Progenitor cell of endocrine pancreas (in vitro differentiated cells): ENCODE measurements at places on chromosomes 6 and 20.
A peak's percentile ranks its signal among the peaks of the same experiment; 100 is the strongest.

GRCh38 chr6:136492409-136492808, 57.8 kb downstream of the MAP7 start:
- DNase-seq: no peak

DNA sequence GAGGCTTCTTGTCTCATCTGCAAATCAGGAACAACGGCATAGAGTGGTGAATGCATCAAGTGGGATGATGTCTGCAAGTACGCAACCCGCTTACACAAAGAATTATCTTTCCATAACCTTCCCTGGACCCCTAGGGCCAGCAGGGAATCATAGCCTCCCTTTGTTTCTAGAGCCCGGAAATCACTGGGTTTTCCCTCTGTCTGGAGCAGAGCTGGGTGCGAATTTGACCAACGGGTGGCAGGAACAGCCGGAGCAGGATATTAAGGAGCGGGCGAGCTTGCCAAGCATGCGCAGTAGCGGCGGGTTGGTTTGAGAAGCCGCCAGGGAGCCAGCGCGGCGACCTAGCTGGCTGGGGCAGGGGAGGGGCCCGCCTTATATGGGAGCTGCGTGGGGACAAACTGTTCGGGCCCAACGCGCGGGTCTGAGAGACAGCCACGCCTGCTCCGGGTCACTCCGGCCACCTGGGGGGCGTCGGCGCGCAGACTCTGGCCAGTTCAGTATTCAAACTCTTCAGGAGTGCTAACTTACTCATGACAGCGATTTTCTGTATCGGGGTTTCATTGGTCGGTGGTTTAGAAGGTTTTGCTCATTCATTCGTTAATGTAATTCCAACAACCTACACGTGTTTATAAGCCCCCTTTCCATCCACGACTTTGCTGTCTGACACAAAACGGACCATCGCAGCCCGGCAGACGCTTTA, 1.6 kb upstream of the KIF16B start:
- DNase-seq: peak; percentile 61

- no peak for DNase-seq
These were observed 129.3 kb upstream of the SASH1 start for GRCh38 chr6:148213366-148213765.

DNA sequence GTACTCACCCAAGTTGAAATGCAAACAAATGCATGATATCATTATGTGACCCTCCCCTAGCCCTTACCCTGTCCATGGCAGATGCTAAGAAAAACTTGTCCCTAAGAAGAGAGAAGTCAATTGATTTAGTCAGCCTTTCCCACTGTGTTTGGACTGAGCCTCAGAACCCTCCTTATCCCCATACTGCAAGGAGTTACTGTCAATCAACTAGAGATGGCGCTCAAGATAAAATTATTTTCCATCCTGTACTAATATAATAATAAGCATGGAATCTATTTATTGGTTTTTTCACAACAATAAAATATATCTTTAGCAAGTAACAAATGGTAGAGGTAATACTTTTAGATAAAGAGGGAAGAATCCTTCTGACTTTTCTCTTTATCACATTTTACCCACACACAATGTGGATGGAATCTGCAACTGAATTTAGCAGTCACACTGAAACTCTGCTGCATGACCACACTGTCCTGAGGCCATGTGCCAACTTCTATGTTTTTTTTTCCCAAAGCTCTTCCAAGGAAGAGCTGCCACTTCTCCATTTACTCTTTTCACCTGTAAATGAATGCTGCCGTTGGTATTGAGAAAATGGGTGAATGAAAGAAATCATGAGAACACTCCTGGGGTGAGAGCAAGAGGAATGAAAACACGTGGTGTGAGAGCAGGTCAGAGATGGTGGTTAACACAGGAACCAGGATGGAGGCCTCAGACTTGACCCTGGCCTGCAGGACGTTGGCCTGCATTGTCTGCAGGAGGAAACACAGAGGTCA, 10.5 kb downstream of the NT5E start:
- no peak for DNase-seq

GRCh38 chr6:52570291-52570700, 6.6 kb downstream of the TRAM2 start:
- no peak for DNase-seq

DNA sequence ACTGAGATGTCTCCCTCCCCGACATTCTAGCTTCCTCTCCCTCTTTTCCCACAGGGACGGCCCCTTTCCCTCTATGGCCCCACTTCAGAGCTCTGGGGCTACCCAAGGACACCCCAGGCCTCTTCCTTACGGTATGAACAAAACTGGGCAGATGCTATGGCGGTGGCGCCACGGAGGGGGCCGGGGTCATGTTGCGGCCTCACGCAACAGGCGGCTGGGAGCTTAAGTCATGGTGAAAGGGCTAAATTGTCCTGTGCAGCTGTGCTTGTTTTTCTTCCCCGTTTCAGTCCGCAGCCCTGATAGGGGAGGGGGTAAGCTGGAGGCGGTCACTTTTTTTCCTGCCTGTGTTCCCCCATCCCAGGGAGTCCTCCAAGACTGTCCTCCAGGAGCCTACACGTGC, 17.6 kb upstream of the KIAA1755 start:
- DNase-seq: no peak

DNA sequence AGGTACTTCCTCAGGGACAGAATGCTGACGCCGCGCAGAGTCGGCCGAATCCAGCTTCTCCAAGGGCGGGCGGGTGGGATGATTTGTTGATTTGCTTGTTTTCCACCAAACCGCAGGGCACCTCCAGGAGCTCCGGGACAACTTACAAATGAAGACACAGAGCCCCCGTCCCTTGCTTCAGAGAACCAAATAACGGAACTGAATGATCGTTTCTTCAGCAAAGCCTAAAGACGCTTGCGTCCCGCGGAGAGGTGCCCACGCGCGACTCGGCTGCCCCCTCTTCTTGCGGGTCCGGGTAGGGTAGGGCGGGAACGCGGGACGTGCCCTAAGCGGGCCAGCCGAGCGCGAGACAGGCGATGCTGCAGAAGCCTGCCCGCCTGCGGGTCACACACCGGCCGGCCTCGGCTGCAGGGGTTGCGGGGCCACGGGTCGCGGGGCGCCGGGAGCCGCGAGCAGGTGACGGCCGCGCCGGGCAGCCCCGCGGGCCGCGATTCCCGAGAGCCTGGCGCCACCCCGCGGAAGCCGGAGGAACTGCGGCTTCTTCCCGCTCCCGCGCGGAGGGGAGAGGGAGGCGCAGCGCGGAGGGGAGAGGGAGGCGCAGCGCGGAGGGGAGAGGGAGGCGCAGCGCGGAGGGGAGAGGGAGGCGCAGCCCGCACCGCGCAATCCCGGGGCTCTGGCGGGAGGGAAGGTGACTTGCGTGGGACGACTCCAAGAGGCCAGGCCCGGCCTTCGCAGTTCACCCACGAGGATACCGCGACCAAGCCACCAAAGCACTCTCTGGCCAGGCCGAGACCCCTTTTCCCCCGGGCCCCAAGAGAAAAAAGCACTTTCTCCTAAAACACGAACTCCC, 7.7 kb upstream of the FOXF2 start:
- DNase-seq: peak; percentile 85

- DNase-seq: no peak
These were observed 82.4 kb upstream of the FAM184A start for GRCh38 chr6:119160911-119161310.

- DNase-seq: no peak
These were observed 9.8 kb upstream of the GRM4 start for GRCh38 chr6:34155471-34156300.

DNA sequence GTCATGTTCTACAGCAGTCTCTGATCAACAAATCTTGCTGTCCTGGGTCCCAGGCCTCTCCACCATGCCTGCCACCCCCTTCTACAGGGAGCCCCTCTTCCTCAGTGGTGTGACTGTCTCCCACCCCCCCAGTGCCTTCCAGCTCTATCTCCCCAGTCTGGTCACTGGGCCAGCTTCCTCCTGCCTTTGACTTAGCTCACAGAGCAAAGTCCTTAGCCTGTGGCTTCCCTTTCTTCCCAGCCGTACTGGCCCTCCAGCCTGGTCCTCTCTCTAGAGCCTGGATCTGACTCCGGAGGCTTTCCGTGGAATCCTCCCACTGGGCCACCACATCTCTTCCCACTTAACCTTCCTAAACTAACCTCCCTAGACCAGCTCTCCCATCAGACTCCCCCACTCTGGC, 17.0 kb downstream of the MAPK13 start:
- no peak for DNase-seq

DNA sequence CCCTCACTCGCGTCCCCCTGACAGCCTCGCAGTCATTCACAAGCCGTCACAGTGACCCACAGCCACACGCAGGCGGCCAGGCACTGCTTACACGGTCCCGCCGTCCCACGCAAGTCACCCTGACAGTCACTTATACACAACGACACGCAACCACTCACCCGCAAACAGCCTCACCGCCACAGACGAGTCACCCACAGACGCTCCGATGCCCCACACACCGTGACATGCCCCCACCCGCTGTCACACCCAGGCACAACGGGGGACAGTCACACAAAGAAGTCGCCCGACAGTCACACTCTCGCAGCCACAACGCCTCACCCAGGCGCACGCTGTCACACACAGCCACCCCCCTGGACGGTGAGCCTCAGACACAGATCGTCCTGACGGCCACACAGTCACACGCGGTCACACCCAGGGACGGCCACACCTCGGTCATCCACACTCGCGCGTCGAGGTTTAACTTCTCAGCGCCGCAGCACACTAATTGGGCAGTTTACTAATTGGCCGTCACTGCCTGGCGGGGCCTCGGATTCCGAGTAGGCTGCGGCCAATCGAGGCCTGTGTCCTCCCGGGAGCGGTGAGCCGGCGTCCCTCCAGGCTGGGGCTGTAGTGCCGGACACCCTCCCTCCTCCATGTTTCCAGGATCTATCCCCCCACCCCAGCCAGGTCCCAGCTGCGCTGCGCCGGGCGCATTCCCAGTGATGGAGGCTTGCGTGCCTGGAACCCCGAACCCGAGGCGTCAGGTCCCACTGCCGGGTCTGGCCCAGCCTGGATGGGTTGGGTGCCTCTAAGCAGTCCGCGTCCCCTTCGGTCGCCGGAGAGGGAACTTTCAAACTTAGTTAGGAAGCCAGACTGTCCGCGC, 790 bp downstream of the TOX2 start:
- no peak for DNase-seq

DNA sequence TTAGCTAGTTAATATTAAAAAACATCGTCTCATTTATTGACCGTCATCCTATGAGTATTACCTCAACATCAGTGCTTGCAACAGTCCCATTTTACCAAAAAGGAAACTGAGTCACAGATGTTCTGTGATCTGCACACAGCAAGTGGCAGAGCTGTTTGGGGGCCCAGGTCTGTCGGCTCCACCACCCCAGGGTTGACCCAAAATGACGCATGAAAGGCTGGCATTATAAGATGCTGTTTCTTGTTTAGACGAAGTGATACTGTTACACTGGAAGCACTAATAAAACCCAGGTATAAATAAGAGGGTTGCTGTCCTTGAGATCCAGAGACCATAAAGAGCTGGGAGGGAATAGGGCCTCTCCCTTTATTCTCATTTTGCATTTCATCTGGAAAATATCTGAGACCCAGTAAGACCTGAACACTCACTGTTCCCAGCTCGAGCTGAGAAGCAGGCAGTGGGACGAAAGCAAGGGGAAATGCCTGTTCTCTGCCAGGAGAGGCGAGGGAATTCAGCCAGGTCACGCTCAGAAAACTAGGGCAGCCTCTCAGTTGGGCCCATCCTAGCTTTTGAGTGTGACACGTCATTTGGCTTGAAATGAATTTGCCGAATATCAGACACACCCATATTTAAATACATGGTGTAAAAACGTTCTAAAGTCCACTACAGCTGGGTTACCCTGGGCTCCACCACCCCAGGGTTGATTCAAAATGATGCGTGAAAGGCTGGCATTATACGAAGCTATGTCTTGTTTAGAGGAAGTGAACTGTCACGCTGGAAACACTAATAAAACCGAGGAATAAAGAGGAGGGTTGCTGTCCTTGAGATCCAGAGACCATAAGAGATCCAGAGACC, 1.4 kb upstream of the MICAL1 start:
- no peak for DNase-seq

DNA sequence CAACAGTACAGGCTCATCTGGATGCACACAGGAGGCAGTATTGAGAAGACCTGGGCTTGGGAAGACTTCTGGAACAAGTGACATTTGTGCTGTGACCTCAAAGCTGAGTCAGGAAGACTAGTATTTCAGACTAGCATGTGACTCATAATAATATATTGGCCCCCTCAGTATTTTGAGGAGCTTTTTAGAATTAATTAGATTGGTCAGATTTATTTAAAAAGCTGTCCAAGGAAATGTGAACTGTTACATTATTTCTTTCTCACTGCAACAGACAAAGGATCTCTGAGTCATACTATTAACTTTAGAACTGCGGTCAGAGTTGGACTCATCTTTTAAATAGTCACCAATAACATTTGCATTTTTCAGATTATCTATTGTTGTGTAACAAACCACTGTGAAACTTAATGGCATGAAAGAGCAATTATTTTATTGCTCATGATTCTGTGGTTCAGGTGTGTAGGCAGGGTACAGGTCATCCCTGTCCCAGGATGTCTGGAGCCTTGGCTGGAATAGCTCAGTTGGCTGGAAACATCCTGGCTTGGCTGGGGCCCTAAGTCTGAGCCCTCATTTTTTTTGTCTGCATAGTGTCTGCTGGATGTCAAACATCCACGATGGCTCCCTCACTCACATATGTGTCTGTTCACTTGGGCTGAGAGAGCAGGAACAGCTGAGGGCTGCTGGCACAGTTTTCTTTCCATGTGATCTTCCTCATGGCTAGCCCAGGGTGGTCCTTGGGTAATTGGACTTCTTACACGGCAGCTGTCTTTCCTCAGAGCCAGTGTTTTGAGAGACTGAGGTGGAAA, 46.9 kb downstream of the MAP3K4 start:
- no peak for DNase-seq
